ENCODE measurements at places on chromosomes 12 and 14.

GRCh38 chr12:98352835-98353234 lies 162.6 kb upstream of the TMPO start:
- DNase-seq, result no peak

DNA sequence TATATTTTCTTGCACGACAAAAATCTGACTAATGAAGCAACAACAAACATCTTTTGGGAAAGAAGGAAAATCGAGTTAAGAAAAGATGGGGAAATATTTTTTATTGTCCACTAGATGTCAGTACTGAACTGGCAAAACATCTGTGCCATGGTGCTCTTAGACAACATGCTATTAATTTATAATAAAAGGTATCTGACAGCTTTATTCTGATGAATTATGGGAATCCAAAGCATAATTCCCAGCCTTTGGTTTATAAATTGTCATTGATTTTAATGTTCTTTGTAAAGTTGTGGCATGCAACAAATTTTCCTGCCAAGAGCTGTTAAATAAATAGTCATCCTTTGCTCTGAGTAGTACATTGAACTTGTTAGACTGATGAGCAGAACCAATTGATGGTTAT lies 231.2 kb downstream of the ETNK1 start:
- DNase-seq, result peak; percentile 67

DNA sequence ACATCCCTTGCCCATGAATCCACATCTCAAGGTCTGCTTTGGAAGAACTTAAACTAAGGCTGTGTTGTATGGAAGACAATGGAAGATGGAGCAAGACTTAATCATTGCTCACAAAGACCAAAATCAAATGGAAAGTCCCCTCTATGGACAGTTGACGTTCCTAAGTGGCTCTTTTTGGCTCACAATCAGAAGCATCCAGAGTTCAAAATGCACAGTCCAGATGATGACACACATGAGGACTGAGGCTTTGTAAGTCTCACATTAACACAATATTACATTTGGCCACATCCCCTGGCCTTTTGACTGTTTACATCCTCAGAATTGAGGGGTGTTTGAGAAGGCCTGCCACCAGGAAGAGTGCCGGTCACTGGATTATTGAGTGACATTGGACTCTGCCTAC lies 122.3 kb upstream of the CPM start:
- no peak for DNase-seq

GRCh38 chr14:96151242-96151641 lies 53.4 kb upstream of the BDKRB2 start:
- no peak for DNase-seq

DNA sequence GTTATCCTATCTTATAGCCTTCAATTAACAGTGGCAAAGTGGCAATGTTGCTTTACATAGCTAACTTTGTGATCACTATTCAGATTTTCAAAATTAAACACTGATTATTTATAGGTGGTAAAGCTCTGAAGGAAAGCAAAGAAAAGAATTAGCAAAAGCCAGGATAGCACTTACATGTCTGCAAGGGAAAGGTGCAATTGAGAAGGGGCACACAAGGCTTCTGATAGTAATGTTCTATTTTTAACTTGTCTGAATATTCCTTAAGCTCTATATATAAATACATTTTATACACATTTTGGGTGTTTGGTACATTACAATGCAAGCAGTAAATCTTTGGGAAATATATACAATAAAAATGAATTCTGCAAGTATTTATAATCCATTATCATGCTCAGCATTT lies 10.9 kb downstream of the NAP1L1 start:
- no peak for DNase-seq

- DNase-seq, result peak; percentile 78
These were observed 177.1 kb downstream of the CACNA1C start for GRCh38 chr12:2229661-2230539.

GRCh38 chr12:120851944-120852343 lies 52.2 kb downstream of the SPPL3 start:
- no peak for DNase-seq

GRCh38 chr12:116454950-116455447 lies 104.2 kb upstream of the MAP1LC3B2 start:
- DNase-seq, result no peak

DNA sequence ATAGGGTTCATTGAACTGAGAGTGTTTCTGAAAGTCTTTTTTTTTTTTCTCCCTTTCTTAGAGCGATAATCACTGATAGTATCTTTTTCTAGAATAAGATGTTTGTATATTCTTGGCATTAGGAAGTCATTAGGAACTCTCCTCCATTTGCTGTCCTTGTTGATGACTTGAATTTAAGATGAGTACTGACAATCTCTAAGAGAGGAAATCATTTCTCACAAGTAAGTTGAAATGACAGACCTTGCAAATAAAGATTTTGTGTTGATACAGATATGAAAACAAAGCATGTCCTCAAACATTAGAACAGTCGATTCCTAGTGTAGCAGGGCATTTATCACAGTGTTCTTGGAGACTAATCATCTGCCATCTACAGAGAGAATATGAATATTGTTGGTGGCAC lies 458.4 kb upstream of the SYT1 start:
- no peak for DNase-seq

GRCh38 chr14:91341334-91341733 lies 76.3 kb downstream of the CCDC88C start:
- DNase-seq, result no peak

DNA sequence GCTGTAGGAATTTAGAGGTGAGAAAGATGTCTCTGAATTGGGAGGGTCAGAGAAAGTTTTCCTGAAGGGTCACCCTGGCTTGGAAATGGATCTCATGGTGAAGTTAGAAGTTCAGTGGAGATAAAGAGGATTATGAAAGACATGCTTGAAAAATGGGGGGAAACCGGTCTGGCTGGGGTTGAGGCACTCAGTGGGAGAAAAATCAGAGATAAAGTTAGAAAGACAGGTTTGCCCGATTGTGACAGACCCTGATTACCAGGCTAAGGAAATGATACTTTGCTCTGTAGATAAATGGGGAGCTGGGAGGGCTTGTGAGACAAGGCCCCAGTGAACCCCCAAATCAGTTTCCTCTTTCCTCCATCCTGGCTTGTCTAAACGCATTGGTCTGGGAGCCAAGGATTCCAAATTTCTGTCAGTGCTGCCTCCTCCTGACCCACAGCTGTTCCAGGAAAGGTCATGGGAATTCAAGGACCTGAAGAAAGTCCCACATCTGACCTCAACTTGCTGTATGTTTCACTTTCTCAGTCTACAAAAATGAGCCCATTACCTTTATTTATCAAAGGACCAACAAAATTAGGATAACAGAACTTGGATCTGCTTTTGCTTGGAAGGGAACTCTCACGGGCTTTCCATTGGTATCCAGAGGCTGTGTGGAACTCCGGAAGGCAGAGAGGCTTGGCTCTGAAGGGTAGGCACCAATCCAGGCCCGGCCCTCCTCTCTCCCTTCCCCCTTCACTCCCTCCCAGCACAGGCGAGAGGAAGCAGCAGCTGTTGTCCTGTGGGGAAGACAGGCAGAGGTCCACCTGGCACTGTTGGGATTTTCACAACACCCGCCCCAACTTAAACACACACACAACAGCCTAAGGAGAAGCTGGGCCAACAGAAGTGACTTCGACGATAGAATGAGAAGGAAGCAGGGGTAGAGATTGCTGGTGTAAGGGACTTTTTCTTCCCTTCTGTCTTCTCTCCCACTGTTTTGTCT lies 3.4 kb upstream of the RNASE7 start:
- peak; percentile 80 for DNase-seq

DNA sequence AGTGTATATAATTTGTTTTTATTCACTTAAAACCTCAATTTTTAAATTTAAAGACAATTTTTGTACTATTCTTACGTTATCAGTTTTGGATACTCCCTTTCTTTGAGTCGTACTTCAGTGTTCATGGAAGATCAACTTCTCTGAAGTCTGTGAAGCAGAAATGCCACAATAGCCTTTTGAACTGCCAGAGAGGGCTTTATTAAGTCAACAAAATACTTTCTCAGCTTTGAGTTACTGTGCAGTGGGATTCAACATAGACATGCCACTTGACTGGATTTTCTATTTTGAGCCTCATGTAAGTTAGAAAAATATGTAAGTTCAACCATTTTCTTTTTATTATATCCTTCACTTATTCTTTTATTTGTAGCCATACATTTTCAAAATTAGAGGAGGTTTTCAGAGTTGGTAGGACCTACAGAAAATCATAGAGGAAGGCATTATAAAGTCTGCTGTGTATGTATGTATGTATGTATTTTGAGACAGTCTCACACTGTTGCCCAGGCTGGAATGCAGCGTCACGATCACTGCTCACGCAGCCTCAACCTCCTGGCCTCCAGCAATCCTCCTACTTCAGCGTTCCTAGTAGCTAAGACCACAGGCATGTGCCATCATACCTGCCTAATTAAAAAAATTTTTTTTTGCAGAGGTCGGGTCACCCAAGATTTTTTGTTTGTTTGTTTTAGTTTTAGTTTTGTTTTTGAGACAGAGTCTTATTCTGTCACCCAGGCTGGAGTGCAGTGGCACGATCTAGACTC lies 31.3 kb upstream of the BCAT1 start:
- no peak for DNase-seq

- no peak for DNase-seq
These were observed 13.0 kb downstream of the FBXO33 start for GRCh38 chr14:39419272-39419671.

GRCh38 chr14:103348154-103348553 lies 14.1 kb downstream of the EIF5 start:
- no peak for DNase-seq

DNA sequence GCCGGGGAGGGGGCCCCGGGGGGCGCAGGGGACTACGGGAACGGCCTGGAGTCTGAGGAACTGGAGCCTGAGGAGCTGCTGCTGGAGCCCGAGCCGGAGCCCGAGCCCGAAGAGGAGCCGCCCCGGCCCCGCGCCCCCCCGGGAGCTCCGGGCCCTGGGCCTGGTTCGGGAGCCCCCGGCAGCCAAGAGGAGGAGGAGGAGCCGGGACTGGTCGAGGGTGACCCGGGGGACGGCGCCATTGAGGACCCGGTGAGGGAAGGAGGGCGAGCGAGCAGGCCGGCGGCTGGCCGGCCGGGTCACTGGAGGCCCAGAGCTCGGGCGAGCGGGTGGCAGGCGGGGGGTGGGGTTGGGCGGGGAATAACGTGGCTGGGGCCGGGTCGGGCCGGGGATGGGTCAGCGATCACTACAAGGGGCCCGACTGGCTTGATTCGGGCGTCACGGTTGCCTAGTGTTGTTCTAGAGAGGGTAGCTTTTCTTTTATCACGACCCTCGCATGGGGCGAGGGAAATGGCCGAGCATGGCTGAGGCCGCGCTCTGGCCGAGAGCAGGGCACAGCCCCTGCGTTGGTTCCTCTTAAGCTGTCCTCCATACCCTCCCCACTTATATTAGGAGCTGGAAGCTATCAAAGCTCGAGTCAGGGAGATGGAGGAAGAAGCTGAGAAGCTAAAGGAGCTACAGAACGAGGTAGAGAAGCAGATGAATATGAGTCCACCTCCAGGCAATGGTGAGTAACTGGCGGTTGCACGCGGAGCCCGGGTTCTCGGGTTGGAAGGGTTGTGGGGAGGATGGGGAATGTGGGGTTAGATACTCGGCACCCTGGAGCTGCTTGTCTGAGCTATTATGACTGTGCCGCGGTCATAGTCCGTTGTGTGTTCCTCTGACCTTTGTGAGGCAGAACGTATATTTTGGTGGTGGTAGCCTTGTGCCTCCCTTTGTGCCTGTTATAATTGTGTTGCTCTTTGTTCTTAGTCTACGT lies 603 bp downstream of the PABPN1 start:
- peak; percentile 58 for DNase-seq

DNA sequence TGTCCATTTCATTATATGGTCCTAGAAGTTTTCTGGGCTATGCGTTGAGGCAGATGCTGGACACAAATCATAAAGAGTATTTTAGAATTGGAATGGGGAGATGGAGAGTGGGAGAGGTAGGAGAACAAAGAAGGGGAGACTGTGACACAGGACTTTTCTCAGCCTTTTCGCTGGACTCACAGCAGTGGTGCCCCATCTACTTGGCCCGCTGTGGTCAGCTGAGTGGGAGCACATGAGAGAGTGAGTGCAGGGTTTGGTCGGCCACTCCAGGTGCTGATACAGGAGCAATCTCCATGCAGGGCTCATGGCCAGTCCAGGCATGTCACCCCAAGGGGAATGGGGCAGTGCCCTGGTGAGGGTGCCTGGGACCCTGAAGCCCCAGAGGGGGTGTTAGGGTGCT lies 109.0 kb downstream of the MYRFL start:
- DNase-seq, result no peak

DNA sequence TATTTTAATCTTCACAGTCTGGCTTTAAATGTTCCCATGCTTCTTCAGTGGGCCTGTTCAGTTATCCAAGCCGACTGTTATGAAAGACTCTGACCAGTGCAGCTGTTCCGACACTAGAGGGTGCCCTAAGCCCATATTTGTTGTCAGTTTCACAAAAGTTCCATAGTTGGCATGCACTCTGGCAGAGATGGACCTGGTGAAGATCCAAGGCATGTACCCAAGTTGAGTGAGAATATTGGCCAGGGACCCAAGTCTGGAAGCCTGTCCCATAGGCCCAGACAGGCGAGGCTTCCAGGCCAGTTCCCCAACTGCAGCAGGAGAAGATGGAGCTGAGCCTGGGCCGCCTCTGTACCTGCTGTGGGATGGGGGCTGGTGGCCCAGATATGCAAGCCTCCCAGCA lies 27.4 kb upstream of the GUCY2C start:
- peak; percentile 81 for DNase-seq

GRCh38 chr12:111155521-111155920 lies 213.4 kb downstream of the PHETA1 start:
- DNase-seq, result no peak

DNA sequence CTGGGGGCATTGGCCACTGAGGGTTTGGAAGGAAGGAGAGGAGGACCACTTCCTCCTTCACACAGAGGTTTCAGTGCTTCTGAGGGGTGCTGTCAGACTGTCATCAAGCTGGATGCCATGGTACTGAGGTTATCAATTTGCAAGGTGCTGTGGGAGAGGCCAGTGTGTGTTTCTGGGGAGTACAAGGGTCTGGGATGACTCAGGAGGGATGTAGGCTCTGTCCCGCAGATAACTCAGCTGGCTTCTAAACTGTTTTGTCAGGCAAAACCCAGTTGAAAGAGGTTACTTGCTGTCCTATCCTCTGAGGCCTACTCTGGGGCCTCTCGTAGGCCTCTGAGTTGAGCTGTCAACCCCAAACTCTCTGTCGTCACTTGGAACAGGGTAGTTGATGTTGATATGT lies 22.8 kb downstream of the ADCK1 start:
- no peak for DNase-seq

DNA sequence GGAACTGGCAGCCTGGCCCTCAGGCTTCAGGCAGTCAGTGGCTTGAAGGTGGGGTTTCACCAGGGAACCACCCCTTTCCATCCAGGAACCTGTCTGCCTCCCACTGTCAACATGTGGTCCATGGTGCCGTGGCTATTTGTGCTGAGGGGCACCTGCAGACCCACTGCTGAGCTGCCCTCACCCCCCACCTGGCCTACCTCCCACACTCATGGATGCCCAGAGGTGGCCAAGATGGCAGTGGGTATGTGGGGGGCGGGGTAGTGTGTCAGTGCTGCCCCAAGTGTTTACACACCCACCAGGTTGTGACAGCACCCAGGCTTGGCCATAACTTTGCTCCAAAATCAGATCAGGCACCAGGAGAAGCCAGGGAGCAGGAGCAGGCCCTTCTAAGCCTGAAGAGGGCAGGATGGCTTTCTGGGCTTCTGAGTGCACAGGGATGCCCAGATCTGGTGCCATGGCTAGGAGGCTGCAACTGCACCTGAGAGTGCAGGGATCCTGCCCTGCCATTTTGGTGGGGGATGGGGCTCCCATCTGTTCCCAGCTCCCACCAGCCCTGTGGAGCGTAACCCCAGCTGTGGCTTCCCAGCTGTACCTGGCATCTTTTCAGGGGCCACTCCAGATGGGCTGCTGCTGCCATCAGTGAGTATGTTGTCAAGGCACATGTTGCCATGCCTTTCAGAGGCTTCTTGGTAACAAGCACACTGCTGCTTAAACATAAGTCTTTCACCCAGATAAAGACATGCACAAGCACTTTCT lies 263.9 kb downstream of the LRIG3 start:
- DNase-seq, result no peak

Data from GM23338 (cell line).